Jurkat, Clone E6-1 (cell line): ENCODE measurements at places on chromosomes 11 and 22.

- DNase-seq: no peak
Observed at GRCh38 chr22:45493286-45493771, 9.4 kb upstream of the FBLN1 start.

DNA sequence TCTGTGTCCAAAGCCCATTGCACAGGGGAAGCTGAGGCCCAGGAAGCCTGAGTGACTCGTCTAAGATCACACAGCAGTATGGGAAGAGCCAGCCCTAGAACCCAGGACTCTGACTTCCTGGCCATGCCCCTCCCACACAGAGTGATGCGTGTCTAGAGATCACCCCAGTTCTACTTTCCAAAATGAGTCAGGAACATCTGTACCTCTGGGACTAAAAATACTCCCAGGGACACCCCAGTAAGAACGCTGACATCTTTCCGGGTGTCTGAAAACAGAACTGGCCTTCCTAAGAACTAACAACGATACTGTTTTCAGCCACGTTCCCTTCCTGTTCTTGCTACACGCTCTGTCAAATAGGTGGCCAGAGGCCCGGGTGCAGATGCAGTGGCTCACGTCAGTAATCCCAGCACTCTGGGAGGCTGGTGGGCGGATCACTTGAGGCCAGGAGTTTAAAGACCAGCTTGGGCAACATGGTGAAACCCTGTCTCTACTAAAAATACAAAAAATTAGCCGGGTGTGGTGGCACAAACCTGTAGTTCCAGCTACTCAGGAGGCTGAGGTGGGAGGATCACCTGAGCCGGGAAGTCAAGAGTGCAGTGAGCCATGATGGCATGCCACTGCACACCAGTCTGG, 21.7 kb upstream of the PDGFB start:
- no peak for DNase-seq

DNA sequence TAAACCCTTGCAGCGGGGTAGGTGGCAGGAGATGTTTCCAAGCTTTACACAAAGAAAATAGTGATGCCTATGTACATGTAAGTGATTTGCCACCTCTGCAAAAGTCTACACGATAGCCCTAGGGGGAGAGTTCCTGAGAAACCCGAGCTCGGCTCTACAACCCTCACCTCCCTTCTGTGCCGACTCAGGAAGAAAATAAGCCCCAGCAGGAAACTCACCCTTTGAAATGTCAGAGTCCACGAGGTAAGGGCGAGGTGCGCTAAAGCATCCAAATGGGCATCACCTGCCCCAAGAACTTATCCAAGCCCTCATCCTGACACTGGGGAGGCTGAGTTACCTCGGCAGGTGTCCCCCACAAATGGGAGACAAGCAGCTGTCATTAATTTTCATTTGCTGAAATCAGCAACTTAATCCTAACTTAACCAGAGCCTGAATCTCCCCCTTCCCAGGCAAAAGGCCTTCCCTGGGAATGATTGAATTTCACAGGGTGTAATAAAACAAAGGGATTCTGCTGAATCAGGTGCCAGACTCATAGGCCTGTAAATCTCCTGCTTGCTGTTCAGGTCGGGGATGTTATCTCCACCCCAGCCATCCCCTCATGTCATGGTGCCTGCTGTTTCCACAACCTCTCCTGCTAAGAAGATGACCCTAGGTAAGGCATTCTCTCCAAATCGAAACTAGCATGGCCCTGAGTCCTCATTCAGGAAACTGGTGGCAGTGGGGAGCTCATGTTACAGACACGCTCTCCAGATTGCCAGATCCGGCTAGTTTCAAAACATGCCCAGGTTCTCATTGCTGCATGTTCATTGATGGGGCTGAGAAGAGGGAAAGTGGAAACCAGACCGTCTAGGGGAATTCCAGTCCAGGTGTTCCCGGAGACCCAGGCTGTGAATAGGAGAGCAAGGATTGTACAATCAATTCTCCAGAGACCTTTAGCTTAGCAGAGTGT, 105.3 kb upstream of the KIRREL3 start:
- no peak for DNase-seq

- no peak for DNase-seq
Observed at GRCh38 chr22:43879901-43880540, 11.8 kb downstream of the PNPLA5 start.

DNA sequence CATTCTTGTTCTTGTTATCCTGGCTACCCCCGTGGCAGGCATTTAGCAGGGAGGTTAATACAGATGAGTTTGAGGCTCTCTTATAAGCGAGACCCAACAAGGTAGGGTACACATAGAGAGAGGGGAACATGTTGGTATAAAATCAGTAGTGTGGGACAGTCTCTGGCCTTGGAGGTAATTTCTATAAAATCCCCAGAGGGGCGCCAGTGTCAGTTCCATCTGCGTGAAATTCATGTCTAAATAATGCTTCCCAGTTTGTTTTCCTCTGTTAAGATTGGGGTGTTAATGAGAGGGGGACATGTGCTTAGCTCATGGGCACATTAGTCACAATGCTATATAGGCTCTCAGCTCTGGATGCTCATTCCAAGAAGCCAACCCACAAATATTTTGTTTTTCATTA, 150.7 kb downstream of the MYO18B start:
- DNase-seq: no peak

DNA sequence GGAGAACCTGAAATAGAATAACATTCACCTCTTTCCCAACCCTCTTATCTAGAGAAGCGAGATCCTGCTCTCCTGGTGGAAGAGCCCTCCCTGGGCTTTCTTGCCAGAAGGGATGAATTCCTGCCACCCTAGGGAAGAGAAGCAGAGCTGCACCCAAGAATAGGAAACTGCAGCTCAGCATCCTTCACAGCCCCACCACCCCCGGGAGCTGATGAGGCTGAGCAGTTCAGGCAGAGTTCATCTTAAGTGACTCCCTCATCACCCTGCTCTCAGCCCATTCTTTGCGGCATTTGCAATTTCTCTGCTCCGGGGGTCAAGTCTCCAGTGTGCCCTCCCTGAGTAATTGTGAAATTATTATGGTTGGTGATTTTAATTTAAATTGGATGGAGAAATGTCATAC, 514.9 kb downstream of the BUD13 start:
- DNase-seq: no peak

DNA sequence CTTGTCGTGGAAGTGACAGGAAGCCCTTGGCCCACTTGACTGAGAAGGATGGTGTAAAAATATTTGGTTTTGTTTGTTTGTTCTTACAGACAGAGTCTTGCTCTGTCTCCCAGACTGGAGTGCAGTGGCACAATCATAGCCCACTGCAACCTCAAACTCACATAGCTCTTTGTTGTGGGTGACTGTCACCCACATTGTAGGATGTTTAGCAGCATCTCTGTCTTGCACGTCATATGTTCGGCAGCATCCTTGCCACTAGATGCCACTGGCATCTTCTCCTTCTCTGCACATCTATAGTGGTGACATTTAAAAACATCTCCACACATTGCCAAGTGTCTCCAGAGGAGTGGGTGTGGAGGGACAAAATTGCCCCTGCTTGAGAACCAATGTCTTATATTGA, 56.8 kb downstream of the PRR5L start:
- DNase-seq: peak; percentile 94

GRCh38 chr11:9137293-9138132, 46.1 kb upstream of the SCUBE2 start:
- DNase-seq: peak; percentile 42

DNA sequence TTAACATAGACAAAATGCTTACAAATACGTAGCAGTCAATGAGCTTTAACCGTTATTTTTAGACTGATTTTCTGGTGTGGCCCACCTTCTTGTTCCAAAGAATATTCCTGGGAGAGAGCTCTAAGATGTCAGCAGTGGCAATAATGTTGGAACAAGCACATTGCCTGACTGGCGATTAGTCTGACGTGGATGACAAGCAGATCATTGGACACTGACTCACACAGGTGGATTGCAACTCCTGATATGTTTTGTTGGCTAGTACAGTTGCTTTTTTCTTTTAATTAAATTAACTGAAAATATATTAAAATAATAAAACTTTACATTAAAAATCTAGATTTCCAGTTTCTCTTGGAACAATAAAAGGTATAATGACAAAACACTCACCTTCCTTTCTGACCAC, 78.0 kb downstream of the TENM4 start:
- no peak for DNase-seq

DNA sequence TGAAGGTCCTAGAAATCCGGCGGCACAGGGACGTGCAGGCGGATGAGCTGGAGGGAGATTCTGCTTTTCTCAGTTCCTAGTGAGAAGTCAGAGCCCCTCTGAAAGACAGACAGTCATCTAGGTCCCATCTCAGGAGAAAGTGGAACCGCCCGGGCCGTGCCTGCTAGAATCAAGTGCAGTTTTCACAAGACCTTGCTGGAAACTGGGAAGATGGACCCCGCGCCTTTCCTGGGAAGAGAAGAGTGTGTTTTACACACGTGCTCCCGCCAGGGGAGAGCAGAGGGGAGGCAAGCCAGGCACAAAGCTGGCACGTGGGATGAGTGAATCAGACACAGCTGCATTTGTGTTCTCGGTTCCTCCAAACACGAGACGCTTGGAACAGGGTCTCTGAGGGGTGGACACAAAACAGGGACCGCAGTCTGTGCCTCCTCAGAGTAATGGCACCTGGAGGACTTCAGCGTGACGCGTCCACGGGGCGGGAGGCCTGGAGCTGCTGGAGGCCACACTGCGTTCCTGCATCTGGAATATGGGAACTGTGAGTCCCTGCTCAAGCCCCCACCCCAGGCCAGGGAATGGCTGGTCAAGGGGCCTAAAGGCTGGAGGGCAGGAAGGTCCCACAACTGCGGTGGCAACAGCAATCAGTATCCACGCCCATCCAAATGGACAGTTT, 218.3 kb downstream of the BRD1 start:
- no peak for DNase-seq

- DNase-seq: no peak
Observed at GRCh38 chr22:44743804-44744211, 8.6 kb upstream of the ARHGAP8 start.

DNA sequence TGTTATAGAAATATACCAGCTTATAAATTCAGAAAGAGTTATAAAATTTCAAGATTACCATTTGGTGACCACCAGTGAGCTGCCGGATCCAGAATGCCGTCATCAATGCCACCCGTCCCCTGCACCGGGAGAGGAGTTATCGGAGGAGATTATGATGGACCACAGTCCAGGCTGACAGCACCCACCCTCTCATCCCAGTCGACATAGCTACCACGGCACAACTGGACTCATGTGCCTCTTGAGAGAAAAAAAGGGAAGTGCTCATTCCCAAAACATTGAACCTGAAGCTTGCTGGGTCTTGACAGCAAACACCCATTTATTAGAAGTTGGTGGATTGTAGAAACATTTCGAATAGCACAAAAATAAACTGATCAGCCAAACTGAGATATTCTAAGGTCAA, 1331.5 kb downstream of the TBC1D22A start:
- DNase-seq: no peak
